ENCODE measurements at places on chromosomes 1 and 21. TPM values are rescaled to one million over a fixed set of nuclear protein-coding genes. Genes with fewer than 3 reads are reported as not detected.

DNA sequence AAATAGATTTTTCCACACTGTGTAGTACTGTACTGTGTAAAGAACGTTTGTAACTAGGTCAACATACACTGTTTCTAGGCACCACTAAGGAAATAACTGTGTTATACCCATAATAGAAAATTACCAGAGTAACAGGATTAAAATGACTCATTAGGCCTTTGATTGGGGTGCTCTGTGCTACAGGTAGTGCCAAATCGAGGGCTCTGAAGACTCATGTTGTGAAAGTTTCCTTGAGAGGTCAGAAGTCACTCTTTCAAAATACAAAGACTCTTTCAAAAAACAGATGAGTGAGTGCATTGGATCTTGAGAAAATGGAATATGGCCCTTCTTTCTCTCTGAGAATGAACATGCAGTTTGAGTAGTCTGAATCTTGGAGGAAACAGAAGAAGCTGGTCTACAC, 143.0 kb downstream of the MRPL39 start:
- DNase-seq = no peak

DNA sequence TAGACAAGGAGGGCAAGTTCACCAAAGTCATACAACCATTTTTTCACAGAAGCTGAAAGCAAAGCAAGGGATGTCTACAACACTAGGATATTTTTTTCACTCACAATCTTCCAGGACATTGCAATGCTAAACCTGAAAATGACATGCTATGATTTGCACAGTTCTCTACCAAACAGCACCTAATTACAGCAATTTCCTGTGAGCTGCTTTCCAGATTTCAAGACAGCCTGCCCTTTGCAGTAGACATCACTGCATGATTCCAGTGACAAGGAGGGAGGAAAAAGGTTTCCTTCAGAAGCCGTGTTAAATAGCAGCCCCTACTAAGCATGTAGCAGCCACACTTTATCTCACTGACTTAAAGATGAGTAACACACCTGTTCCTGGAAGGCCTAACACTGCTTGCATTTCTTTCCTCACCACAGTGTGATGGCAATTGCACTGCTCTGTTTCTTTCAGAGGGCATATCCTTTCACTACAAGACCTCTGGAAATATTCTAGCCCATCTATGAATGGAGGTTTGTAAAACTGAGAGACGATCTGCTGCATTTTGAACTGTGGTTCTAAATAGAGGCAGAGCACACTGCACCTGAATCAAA, 97.1 kb downstream of the DUSP10 start:
- no peak for DNase-seq

GRCh38 chr1:10383630-10384029, 15.2 kb upstream of the PGD start:
- no peak for DNase-seq

GRCh38 chr1:101993710-101994109, 3.0 kb downstream of the OLFM3 start:
- DNase-seq = peak; percentile 0

AGT gene
- total RNA-seq = 16.3 TPM

CELA2A gene
- total RNA-seq = not detected

Data from cardiac muscle cell (in vitro differentiated cells and primary cell).